Endothelial cell of coronary artery (primary cell): ENCODE measurements at places on chromosomes 12 and 14. TPM values are rescaled to one million over a fixed set of nuclear protein-coding genes. Genes with fewer than 3 reads are reported as not detected.

Gene CFAP54
- total RNA-seq: 18.4 and 22.4 TPM in 2 replicates

Gene ANKRD52
- total RNA-seq: 16.0 and 22.5 TPM in 2 replicates

Gene RTL1
- not detected in 2 replicates for total RNA-seq

Gene DDIT3
- total RNA-seq: 6.0 and 10.1 TPM in 2 replicates

Gene TAS2R14
- 1.6 and 2.7 TPM in 2 replicates for total RNA-seq
